Epithelial cell of prostate (primary cell): ENCODE measurements at places on chromosomes 7 and 10.

DNA sequence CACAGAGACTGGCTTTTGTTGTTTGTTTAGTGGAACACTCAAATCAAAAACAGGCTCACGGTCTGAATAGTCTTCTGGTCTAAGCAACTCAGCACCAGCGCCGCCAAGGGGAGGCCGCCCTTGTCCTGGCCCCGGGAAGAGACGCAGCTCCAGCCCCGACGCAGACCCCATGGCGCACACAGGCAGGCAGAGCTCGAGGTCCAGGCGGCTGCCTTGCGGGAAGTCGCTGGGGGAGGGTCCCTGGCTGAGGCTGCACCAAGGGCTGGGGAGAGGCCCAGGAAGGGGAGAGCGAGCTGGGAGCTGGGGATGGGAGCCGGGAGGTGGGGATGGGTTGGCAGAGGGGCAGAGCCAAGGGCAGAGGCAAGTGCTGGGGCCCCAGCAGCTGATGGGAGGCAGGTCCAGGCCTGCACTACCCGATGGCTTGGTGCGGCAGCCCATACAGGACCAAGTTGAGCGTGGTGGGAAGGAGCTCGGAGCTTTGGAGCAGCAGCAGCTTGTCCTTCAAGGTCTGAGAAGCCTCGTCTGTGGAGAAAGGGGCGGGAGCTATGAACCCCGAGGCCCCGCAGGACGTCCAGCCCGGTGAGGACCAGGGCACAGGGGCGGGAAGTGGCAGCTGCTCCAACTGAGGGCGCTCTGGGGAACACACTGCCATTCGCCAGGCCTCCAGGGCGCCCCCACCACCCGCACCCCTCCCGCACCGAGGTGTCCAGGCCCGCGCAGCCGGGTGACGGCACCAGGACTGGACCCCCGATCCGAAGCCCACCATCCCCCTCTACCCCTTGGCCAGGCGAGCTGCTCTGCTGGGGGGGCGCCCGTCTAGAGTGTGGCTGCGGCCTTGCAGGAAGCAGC is 22.7 kb upstream of the NKX6-2 start:
- DNase-seq = no peak

GRCh38 chr10:71622616-71623015 is 97.0 kb downstream of the C10orf105 start:
- no peak for DNase-seq

DNA sequence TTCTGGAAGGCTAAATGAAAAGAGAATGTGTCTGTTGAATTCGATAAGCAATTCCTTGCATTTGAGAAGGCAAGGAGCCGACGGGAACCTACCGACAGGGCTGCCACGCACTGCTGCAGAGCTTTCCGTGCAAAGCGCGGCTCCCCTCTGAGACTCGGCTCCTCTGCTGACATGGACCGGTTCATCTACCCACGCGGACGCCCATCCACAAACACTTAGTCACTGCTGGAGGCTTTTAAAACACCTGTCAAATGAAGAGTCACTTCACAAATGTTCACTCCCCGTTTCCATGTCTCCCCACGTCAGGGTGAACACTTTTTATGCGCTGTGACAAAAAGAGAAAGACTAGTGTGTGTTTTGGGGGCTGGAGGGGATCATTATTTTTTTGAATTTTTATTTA is 32.0 kb downstream of the AMZ1 start:
- no peak for DNase-seq

DNA sequence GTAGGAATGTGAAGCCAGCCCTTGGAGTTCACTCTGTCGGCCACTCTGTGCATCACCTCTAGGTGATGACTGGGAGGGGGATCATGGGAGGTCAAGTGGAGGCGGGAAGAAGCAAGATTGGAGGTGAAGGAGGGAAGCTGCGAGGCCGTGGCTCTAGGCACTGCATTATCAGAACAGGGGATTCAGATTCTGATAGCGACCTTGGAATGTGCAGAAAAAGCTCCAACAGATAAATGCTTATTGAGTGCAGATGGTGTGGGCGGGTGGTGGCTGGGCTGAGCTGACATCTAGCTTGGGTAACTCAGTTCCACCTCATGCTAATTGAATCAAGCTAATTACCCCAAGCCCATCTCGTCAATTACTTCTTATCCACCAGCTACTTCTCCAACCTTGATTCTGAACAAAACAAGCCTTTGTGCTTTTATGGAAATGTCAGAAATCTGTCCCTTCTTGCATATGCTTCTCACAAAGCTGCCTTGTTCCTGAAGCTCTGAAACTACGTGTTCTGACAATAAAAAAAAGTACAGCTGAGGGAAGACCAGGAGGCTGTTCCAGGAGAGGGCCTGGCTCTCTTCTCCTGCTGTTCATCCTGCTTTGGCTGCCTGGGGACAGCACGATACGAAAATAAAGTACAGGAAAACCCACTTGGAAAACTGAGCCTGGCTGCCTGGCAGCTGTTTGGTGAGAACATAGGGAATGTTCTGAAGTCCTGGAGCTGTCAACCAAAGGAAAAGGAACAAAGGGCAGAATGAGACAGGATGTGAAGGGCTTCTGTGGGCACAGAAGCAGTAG is 27.5 kb downstream of the STRA8 start:
- no peak for DNase-seq

DNA sequence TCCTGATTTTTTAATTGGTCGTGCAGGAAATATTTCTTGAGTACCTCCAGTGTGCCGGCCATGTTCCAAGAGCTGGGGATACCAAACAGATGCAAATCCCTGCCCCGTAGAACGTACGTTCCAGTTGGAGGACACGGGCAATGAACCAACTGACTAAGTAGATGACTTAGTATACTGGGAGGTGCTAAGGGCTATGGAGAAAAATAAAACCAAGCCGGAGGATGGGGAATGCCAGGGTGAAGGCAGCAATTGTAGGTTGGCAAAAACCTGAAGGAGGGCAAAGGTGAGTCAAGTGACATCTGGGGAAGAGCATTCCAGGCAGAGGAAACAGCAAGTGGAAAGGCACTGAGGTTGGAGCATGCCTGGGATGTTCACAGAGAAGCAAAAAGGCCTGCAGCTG is 6.8 kb upstream of the VSIR start:
- no peak for DNase-seq

DNA sequence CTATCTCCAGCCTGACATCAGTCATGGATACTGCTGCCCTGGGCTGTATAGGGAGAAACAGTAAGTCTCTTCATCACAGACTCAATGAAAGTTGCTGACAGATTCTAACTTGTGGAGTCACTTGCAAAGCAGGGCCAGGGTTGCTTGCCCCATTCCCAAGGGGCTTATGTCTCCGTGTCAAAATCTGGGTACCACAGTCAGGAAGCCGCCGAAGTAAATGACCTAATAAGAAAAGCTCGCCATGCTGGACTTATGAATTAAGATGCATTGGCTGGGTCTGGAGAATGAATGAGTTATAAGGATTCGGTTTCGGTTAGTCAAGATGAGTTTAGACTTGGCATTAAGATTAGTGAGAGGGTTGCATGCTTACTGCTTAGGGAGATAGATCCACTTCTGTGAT is 10.8 kb upstream of the OR6V1 start:
- DNase-seq = no peak

DNA sequence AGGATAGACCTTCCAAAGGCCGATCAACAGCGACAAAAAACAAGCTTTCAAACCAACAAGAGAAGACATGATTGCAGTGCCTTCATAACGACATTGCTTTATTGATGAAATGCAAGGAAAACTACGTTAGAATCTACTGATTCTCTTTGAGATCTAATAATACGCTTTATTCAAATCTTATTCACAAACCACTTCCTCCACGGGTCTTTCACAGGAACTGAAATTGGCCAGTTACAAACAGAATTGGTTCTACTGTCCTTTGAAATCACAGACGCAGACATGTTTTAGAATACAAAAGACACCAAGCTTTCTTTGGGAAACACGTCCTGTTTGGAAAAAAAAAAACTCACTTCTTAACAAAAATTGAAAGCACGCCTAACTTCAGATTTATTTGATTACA is 74.7 kb upstream of the SEPHS1 start:
- DNase-seq = no peak

DNA sequence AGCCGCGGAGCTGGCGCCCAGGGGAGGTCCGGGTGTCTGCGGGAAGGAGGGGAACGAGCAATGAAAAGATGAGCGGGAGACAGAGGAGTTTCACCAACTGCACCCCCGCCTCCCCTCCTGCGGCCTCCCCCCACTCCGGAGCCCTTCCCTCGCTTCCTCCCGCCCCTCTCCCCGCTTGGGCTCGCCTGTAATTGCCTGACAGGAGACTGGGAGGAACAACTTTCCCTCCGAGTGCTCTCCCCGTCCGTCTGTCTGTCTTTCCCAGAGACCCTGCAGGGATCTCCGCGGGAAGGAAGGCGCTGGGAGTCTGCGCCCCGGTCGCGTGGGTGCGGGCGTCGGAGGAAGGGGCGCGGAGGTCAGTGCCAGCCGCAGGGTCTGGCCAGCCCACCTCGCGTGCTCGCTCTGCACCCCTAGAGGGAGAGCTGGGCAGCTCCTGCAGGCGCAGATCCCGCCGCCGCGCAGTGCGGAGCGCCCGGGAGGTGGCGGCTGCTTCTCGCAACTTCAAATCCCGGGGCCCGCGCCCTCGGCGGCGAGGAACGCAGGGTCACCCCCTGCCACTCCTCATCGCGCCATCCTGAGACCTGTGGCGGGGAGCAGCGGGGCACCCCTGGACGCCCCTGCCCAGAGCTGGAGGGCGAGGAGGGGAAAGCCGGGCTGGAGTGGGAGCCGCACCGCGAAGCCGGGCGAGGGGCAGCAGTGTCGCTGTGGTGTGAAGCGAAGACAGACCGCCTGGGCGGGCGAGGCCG is 511 bp upstream of the NRP1 start:
- no peak for DNase-seq

- no peak for DNase-seq
Observed at GRCh38 chr10:29078919-29079318, 210.0 kb upstream of the LYZL1 start.

- no peak for DNase-seq
Observed at GRCh38 chr7:105827151-105827875, 49.1 kb downstream of the ATXN7L1 start.

DNA sequence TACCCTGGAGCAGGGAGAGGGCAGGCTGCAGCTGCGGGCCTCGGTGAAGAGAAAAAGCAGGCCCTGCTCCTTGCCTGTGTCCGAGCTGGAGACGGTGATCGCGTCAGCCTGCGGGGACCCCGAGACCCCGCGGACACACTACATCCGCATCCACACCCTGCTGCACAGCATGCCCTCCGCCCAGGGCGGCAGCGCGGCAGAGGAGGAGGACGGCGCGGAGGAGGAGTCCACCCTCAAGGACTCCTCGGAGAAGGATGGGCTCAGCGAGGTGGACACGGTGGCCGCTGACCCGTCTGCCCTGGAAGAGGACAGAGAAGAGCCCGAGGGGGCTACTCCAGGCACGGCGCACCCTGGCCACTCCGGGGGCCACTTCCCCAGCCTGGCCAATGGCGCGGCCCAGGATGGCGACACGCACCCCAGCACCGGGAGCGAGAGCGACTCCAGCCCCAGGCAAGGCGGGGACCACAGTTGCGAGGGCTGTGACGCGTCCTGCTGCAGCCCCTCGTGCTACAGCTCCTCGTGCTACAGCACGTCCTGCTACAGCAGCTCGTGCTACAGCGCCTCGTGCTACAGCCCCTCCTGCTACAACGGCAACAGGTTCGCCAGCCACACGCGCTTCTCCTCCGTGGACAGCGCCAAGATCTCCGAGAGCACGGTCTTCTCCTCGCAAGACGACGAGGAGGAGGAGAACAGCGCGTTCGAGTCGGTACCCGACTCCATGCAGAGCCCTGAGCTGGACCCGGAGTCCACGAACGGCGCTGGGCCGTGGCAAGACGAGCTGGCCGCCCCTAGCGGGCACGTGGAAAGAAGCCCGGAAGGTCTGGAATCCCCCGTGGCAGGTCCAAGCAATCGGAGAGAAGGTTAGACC is 138.0 kb upstream of the STK17A start:
- no peak for DNase-seq

- DNase-seq = no peak
Observed at GRCh38 chr7:19400758-19401254, 255.6 kb upstream of the FERD3L start.

DNA sequence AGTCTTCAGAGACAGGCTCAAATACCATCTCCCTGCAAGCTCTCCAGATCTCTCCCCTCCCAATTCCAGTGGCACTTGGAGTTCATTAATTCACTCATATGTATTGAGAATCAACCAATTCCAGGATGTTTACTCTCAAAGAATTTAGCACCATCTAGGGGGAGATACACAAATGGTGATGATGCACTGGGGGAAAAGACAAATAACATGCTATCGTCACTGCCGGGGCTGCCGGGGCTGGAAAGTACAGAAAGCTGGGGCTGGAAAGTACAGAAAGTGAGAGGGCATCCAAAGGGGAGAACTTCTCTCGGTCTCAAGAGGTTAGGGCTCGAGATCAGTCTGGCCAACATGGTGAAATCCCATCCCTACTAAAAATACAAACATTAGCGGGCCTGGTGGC is 118.7 kb downstream of the MKX start:
- no peak for DNase-seq

DNA sequence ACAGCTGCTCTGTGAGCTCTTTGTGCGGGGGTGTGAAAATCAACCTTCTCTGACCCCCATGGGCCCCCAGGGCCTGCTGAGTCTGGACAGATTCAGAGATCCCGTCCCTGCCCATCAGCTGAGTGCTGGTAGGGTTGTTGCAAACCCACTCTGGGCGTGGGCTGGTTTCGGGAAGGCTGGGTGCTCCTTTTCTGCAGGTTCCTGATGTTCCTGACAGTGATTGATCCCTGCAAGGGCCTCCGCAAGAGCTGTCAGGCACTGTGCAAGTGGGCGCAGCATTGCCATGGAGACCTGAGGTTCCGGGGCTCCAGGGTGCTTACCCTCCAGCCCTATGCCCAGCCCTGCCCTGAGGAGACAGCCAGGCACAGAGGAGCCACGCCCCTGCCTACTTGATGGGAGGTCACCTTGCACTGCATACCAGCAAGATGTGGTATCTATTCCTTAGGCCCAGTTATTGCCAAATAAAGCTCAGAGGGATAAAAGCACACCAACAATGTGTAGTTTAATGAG is 44.3 kb upstream of the INPP5A start:
- DNase-seq = no peak

DNA sequence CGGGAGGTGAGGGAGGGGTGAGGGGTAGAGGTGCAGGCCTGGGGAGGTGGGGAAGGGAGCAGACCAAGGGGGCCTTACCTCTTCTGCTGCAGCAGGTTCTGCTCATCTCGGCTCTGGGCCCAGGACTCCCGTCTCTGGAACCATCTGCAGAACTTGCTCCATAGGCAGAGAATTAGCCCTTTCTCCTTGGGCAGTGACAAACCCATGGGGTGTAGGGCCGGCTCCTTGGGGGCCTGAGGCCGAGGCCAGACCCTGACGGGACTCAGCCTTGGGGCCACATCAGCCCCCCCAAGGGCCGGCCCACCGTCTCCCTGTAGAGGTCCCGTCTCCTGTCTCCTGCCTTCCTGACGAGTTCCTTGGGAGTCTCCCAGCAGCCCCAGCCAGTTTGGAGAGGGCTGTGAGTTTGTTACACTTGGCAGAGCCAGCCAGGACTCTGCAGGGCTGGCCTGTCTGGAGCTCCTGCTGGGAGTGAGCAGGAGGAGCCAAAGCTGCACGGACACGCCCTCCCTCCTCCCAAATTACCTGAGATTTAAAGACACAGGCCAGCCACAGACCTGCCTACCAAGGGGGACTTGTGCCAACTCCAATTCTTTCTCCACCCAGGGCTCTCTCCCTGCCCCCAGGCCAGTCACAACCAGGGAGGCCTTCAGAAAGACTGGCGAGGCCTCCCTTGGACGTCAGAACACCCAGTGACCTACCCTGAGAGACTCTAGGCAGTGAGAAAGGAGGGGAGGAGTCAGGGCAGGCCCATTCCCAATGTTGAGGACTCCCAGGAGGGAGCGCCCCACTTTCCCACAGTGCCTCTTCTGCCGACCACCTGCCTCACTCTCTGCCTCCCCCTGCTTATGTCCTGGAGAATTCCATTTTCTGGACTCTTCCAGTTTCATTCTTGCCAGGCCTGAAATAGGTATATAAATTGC is at the start of gene TRPV6:
Gene TRPV6 (minus strand): TSS at position 435 of the 920 bp plus-strand sequence.
- no peak for DNase-seq

GRCh38 chr7:155437836-155438235 is 20.1 kb upstream of the EN2 start:
- DNase-seq = no peak
